ENCODE measurements at places on chromosomes 3 and 15.

DNA sequence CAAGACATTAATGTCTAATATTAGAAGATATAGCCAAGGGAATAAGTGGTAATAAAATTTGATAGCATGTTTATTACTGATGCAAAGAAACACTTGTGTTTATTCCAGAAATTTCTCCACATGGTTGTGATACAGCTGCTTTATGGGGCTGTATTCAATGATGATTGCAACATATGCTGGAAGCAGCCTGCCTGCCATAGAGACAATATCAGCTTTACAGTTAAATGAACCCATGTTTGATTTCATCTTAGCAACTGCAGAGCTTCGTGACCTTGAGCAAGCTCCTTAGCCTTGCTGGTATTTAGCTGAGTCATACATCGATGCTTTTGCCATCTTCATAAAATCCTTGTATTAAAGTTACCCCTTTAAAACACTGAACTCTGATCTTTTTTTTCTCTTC is 168.1 kb upstream of the STAC start:
- H3K4me1 ChIP-seq = no peaks in the 10 kb centered on the region
- H3K4me3 ChIP-seq = no peak overlapping the region
- H3K36me3 ChIP-seq = no peaks in the 10 kb centered on the region
- no peak overlapping the region for H3K27ac ChIP-seq
- DNase-seq = no peak

DNA sequence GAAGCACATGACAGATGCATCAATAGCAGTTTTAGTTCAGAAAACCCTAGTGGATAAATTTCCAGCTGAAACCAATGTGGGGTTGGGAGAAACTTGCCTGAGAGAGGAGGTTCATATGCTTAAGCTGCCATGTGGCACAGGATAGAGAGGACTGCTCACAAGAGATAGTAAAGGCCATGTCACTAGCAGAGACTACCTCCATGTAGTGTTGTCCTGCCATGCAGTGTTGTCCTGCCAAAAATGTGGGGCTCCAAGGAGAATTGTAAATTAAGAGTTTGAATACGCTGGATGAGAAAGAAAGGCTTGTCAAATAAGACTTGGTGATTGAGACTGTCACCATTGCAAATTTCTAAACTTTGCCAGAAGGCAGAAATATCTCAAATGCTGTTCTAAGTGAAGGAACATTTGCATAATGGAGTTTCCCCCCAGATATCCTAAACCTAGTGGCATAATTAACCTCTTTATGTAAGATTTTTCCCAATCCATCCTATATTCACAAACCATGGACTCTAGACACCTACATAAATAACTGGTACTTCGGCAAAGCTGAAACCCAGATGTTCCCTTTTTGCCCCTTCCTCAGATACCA is 938.3 kb upstream of the ALCAM start:
- no peak overlapping the region for H3K4me3 ChIP-seq
- H3K27me3 ChIP-seq = no peaks in the 10 kb centered on the region
- H3K36me3 ChIP-seq = no peaks in the 10 kb centered on the region
- no peak overlapping the region for H3K27ac ChIP-seq
- DNase-seq = no peak
- H3K4me1 ChIP-seq = no peaks in the 10 kb centered on the region

GRCh38 chr15:70428211-70428822 is 330.6 kb upstream of the TLE3 start:
- peaks cover 24% of the 10 kb centered on the region for H3K4me1 ChIP-seq
- no peaks in the 10 kb centered on the region for H3K36me3 ChIP-seq
- no peak for DNase-seq

DNA sequence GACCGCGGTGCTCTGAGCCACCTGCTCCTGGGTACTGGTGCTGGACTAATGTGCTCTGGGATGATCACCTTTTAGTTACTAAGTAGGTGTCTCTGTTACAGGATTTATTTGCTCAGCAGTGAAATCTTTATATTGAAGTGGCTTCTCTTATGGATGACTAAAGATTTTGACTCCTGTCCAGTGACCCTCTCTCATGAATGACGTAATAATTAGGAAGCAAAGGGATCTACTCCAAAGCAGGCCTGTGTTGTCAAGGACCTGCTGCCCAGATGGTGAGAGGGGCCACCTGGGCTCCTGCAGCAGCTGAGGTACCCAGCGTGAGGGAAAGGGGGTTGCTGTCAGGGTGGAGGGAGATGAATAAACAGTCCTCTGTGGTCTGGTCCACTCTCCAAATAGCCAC is 263.6 kb downstream of the GABRG3 start:
- no peaks in the 10 kb centered on the region for H3K27me3 ChIP-seq
- no peaks in the 10 kb centered on the region for H3K36me3 ChIP-seq
- no peak for DNase-seq
- no peak overlapping the region for H3K27ac ChIP-seq
- no peak overlapping the region for H3K4me3 ChIP-seq
- no peaks in the 10 kb centered on the region for H3K4me1 ChIP-seq

DNA sequence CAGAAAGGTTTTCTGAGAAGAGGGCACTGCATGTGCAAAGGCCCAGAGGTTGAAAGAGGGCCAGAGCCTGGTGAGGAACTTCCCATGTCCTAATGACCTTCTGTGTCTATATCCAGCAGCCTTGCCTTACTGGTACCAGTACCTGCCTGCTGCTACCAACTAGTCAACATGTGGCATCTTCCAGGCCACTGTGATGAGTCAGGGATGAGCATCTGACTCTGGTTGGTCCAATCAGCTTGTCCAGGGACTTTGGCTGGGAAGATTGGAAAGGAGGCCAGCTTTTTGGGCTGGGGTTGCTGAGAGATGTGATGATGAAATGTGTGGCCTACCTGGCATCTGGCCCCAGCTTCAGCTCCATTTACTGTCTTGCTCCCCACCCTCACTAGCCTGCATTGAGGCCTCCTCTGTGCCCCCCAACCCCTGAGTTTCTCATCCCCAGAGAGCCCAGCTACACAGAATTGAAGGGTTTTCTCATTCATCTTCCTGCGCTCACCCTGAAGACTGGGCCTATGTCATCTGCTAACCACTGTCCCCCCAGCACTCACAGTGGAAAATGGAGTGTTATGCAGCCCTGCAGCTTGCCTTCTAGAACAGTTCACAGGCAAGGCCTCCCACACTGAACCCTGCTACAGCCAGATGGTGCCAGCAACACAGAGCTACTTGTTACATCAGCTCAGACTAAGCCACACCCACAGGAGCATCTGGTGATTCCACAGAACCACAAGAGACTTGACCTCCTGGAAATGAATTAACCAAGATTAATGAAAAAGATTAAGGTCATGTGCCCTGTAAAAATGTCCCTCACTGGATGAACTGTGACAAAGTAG is 1.3 kb upstream of the TWF2 start:
- no peak for DNase-seq
- H3K4me3 ChIP-seq = peak overlapping the region; percentile 97
- peaks cover 2% of the 10 kb centered on the region for H3K36me3 ChIP-seq

DNA sequence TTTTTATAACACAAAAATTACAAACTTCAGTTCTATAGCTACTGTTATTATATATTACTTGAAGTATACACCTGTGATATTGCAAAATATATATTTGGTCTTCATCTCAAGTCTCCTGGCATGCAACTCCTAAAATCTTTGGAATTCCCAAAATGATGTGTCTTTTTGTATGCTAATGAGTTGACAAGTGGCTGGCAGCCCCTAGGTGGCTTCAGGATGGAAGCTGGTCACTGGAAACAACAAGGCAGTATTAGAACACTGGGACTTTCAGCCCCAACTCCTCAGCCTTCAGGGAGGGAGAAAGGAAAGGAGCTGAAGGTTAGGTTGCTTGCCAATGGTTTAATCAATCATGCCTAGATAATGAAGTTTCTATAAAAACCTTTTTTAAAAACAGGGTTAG is 112.0 kb downstream of the SCAPER start:
- no peak overlapping the region for H3K4me3 ChIP-seq
- no peaks in the 10 kb centered on the region for H3K27me3 ChIP-seq
- H3K4me1 ChIP-seq = no peaks in the 10 kb centered on the region
- peaks cover 5% of the 10 kb centered on the region for H3K36me3 ChIP-seq

GRCh38 chr3:48915296-48915695 is 3.3 kb upstream of the ARIH2 start:
- peaks cover 12% of the 10 kb centered on the region for H3K4me1 ChIP-seq
- no peak for DNase-seq
- H3K4me3 ChIP-seq = no peak overlapping the region
- H3K36me3 ChIP-seq = no peaks in the 10 kb centered on the region
- H3K27ac ChIP-seq = no peak overlapping the region

All from T-helper 17 cell (primary cell).